ENCODE measurements at places on chromosomes 3 and 15.

DNA sequence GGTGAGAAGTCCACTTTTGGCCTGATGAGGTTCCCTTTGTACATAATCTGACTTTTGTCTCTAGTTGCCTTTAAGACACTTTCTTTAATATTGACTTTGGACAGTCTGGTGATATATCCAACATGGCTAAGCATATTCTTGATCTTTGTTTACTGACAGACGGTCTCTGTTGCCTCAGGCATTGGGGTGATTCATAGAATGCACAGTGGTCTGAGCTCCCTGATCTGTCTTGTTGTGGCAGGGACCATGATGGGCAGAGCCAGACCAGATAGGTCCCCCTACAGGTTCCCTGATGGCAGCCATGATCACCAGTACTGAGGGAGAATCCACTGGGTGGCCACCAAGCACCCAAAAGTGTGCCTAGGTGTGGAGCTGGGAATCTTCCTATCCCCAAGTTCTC, 678.1 kb downstream of the MCTP2 start:
- DNase-seq, result no peak

GRCh38 chr3:102511639-102512038, 76.8 kb downstream of the ZPLD1 start:
- no peak for DNase-seq

- no peak for DNase-seq
These were observed 3.5 kb upstream of the WDR72 start for GRCh38 chr15:53762916-53763315.

DNA sequence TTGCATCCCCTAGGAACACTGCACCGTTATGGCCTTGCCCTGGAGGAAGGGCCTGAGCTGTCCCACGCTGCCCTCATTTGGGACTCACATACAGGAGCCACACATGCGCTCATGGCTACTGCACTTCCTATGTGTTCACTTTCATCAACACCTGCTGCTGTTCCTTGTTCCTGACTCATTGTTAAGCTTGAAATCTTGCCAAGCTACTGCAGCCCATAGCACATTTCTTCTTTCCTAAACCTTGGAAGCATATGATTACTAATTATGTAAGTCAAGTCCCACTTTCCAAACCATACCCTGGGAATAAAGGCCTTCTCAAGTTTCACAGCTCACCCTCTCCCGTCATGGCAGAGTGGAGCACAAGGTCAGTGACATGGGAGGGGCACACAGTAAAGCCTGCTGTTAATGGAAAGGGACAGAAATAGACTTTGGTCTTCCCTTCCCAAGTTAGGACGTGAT, 307.9 kb downstream of the CLSTN2 start:
- peak; percentile 11 for DNase-seq

GRCh38 chr15:51758645-51759044, 7.2 kb downstream of the TMOD2 start:
- peak; percentile 72 for DNase-seq
